Brain (organoid and tissue), 16 donors: ENCODE measurements at places on chromosomes 13 and 19. TPM values are rescaled to one million over a fixed set of nuclear protein-coding genes. Genes with fewer than 3 reads are reported as not detected.

The SIGLEC6 gene
- polyA plus RNA-seq, result not detected

GRCh38 chr13:60226507-60226906 is 62.8 kb upstream of the DIAPH3 start:
- DNase-seq, result no peak

GRCh38 chr13:58085819-58086218 is 454.3 kb downstream of the PCDH17 start:
- no peak for DNase-seq

The GPR4 gene
- polyA plus RNA-seq, result 24.8 TPM

GRCh38 chr13:24618011-24618955 is 61.9 kb upstream of the ATP12A start:
- no peak for DNase-seq

DNA sequence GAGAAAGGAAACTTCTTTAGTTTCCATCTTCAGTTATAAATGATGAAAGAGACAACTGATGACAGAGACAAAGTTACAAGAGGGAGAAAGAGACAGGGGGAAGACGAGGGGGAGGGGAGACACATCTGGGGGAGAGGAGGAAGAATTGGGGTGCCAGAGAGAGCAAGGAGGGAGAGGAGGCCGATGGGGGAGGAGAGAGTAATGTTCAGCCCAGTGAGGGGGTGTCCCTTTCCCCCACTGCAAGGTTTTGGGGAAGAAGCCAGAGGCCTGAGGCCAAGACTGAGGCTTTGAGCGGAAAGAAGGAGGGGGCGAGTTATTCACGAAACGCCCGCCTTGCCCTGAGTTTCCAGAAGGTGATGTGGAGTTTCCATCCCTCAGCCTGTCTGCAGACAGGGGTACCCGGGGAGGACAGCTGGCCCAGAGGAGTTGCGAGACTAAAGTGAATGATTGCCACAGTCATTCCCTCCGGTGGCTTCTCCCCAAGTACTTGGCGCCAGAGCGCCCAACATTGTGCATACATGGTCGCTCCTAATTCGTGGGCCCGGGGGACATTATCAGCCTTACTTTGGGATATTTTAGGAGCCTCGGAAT is 558 bp upstream of the PPAN start:
- DNase-seq, result no peak

The ZNF578 gene
- 3.7 TPM for polyA plus RNA-seq

DNA sequence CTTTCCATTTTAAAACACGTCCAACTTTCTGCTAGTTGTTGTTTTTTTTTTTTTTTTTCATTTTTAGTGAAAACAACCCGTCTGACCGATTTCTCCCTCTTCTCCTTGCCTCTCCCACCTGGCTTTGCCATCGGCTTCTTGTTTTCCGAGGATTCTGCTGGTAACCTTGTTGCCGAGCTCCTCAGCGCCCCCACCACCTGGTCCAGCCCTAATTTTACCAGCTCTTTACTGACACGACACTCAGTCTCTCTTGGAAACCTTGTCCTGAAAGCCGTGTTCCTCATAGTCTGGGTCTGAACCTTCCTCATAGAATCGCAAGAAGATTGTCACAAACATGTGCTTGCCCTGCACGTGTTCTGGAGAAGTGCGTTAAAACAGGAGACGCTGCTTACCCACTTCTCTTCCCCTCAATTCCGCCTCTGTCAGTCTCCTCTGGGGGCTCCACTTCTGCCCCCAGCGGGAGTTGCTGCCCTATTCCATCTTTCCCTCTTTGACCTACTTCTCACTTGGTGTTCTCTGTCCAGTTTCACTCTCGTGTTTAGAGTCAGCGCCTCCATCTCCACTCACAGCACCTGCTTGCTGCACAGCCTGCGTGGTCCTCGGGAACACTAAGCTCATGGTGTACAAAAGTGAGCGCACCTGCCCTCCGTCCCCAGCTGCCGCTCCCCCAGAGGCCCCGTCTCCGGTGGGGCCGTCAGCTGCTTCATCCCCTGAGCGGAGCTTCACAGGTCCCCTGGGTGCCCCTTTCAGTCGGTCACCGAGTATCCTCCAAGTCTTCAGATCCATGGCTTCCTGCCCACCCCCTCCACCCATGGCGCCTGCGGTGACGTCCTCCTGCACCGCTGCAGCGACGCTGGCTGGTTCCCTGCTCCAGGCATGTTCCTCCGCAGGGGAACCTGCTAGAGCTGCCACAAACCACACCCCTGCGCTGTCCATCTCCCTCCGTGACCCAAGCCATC is 65.1 kb downstream of the TM9SF2 start:
- no peak for DNase-seq

- peak; percentile 77 for DNase-seq
Observed at GRCh38 chr19:19105365-19106055, 32.8 kb downstream of the TMEM161A start.

GRCh38 chr19:51136851-51137551 is 5.1 kb upstream of the SIGLEC7 start:
- DNase-seq, result no peak

DNA sequence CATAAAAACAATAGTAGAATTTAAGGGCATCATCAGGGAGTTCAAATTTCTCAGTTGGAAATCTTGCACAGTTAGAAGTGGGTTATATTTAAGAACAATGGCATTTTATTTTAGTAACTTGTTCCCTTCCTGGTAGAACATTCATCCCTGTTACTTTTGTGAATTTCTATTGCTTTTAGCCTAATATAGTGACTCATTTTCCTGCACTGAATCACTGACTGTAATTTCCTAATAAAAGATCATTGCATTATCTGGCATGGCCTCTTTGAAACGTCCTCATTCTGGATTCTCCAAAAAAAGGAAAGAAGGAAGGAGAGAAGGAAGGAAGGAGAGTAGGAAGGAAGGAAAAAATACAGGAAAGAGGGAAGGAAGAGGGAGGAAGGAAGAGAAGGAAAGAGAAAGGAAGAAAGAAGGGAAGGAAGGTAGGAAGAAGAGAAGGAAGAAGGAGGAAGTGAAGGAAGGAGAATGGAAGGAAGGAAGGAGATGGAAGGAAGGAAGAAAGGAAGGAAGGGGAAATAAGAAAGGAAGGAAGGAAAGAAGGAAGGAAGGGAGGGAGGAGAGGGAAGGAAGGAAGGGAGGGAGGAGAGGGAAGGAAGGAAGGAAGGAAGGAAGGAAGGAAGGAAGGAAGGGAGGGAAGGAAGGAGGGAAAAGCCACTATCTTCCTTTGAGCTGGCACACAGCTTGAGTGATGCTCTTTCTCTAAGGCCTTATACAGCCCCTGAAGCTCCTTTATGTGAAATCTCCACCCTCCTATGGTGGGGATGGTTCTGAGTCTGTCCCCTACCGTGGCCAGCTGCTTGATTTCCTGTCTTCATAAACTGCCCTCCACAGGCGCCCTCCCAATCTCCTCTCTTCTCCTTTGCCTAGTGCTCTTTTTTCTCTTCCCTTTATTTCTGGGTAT is 29.8 kb upstream of the TM9SF2 start:
- DNase-seq, result no peak

The PRTN3 gene
- polyA plus RNA-seq, result 0.34 TPM

The AMER2 gene
- polyA plus RNA-seq, result 18.8 TPM

GRCh38 chr19:937259-937694 is 11.4 kb downstream of the ARID3A start:
- no peak for DNase-seq

The KIR2DL1 gene
- not detected for polyA plus RNA-seq

DNA sequence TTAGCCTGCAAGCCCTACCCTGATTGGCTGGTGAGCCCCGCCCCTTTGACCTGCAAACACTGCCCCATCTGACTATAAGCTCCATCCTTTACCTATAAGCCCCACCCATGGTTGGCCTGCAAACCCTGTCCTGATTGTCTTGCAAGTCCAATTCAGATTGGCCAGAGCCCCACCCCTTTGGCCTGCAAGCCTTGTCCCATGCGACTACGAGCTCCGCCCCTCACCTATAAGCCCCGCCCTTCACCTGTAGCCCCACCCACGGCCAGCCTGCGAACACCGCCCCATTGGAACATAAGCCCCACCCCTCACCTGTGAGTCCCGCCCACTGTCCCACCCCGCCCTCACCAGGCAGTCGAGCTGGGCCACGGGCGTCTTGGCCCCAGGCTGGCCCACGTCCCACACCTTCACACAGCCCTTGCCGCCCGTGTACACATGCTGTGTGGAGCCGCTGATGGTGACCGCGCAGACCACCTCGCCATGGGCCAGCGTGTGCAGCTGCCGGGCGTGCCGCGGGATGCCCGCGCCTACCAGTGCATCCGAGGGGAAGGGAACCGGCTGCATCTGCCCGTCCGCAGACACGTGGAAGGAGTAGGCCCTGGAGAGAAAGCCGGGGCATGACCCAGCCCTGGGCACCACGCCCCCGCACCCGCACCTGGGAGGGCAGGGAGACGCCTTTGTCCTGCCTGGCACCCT is 22.9 kb downstream of the TLE2 start:
- no peak for DNase-seq

- no peak for DNase-seq
Observed at GRCh38 chr13:43916828-43917227, 37.1 kb downstream of the LACC1 start.
